Cerebellar nuclear complex (tissue), 1 donor: ENCODE measurements at places on chromosomes 7 and 10.

- DNase-seq: no peak
Observed at GRCh38 chr10:58508316-58508715, 4.4 kb upstream of the BICC1 start.

- no peak for DNase-seq
Observed at GRCh38 chr7:127954357-127954748, 76.9 kb downstream of the LRRC4 start.

GRCh38 chr10:42367532-42368230 lies 270.7 kb downstream of the ZNF33B start:
- peak; percentile 12 for DNase-seq

- no peak for DNase-seq
Observed at GRCh38 chr7:1438208-1438607, 21.1 kb downstream of the MICALL2 start.

DNA sequence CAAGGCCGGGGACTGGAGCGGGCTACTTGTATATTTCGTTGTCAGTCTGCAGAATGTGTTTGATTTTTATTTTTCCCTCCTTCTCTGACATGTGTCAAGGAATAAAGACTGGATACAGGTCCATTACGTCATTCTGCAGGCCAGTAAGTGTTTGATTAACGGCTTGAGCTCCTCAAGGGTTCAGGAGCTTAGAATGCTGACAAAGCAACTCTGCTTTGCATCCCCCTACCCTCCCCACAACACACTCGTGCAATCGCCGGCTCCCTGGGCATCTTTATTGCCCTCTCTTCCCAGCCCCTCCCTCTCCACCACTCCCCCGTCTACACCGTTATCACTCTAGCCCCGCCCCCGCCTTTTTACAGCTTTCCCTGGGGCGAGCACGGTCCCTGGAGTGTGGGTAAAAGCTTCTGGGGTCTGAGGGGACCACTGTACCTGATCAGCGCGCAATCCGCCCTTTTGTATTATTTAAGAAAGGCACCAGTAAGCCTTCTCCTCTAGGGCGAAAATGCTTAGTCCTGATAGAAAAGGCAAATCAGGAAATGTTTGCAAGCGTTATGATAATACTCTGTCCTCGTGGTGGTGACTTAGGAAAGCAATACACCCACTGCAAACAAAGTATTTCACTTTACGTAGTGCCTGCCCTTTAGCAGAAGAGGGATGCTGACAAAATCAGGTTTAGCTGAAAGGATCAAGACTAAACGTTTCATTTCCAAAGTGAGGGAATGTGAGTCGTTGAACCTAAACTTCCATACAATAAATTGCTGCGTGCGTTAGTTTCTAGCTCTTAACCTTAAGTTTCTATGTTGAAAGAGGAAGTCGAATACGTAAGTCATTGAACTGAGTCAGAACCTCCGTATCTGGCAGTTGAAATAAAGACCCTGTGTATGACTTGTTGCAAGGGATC lies 1.4 kb upstream of the CREB5 start:
- no peak for DNase-seq
